MCF 10A (cell line): ENCODE measurements at places on chromosomes 1 and 21. TPM values are rescaled to one million over a fixed set of nuclear protein-coding genes. Genes with fewer than 3 reads are reported as not detected.

- DNase-seq: no peak
Measured at GRCh38 chr1:186143481-186143880, 231.6 kb downstream of the TPR start.

The DISP3 gene
- total RNA-seq: 0.09 and 0.17 TPM in 2 replicates

DNA sequence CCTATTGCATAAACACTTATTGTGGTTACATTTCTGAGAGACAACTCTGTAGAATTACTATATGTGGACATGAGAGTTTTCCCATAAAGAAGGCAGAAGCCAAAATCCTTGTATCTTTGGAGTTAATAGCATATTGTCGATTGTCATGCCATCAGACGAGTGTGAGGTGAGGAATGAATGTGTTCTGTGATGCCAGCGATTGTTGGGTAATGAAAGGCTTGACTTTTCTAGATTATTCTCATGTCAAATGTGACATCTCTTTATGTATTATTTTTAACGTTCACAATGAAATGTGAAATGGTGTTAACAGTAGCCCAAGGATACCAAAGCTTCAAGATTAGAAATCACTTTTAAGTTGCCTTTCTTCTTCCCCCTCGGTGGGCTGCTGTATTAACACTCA lies 84.9 kb downstream of the C1orf21 start:
- no peak for DNase-seq

GRCh38 chr21:25637851-25638659 lies 1.0 kb upstream of the JAM2 start:
- DNase-seq: no peak

- DNase-seq: no peak
Measured at GRCh38 chr1:214550857-214551435, 456 bp downstream of the PTPN14 start.

DNA sequence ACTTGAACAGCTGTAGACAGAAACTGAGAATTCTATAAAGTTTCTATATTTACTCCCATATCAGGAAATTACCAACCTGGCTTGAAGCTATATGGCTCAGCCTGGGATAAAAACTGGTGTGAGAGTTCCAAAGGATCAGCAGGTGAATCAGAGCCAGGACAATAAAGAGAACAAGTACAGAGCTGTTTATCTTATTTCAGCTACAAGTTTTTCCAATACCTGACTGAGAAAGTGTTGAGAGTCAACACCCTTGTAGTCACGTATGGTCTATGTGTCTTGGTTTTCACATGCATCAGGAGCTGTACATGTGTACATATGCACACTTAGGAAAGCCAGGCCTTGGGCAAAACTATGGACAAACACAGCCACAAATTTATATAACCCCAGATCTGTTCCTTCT lies 40.7 kb upstream of the CXADR start:
- DNase-seq: no peak

The FMO5 gene
- total RNA-seq: 0.72 and 0.86 TPM in 2 replicates

GRCh38 chr1:67522001-67522441 lies 91.8 kb upstream of the SERBP1 start:
- DNase-seq: peak; percentile 30

DNA sequence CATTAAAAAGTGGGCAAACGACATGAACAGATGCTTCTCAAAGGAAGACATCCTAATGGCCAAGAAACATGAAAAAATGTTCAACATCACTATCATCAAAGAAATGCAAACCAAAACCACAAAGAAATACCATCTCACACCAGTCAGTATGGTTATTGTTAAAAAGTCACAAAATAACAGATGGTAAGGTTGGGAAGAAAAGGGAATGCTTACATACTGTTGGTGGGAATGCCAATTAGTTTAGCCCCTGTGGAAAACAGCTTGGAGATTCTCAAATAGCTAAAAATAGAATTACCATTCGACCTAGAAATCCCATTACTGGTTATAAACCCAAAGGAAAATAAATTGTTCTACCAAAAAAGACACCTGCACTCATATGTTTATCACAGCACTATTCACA lies 369.4 kb downstream of the KCNH1 start:
- DNase-seq: no peak

DNA sequence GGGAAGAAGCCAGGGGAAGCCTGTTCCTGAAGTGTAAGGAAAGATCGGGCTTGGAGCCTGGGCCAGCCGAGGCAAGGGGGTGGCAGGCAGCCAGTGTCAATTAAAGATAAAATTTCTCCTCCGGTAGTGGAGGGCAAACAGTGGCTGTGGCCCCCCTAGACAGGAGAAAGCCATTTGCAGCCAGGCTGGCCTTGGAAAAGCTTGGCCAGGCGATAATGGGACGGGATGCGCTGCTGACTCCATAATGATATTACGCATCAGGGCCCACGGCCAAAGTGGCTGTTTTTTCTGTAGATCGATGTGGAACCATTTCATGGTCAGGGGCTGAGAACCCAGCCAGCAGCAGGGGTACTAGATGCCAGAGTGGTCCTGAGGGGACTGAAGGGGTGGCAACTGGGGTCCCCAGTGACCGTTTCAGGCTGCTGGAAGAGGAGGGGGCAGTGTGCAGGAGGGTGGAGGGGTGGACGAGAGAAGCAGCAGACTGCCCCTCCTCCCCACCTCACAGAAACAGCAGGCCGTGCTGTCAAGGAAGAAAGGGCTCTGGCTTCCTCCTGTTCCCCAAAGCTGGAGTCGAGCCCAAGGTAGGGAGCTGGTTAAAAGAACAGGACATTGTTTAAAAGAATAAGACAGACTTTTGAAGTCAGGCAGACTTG lies 25.2 kb downstream of the KCNC4 start:
- DNase-seq: no peak

The BLACAT1 gene
- total RNA-seq: 0.72 and 1.1 TPM in 2 replicates

GRCh38 chr21:15860541-15860940 lies 130.8 kb downstream of the USP25 start:
- no peak for DNase-seq

DNA sequence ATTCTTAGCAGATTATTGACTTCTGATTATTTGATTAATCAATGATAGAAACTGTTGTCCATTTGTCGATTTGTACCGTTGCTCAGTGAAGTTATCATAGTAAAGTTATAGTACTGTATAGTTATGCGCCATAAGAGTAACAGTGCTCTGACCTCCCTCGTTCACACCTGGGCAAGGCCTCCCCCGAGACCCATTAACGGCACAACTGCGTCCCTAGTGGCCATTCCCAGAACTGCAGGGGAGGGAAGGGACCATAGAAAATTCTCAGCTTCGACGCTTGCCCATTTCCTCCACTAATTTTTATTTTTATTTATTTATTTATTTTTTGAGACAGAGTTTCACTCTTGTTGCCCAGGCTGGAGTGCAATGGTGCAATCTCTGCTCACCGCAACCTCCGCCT lies 334.4 kb downstream of the DSCAM start:
- peak; percentile 18 for DNase-seq

The DNM3 gene
- total RNA-seq: 0.44 and 0.68 TPM in 2 replicates

- no peak for DNase-seq
Measured at GRCh38 chr1:200873116-200873670, 412 bp downstream of the GPR25 start.

The PADI4 gene
- 0.51 TPM in 1 of 2 replicates, not detected in the other for total RNA-seq

The PDPN gene
- 30.7 and 35.1 TPM in 2 replicates for total RNA-seq

GRCh38 chr1:232291261-232291660 lies 338.7 kb downstream of the SIPA1L2 start:
- DNase-seq: peak; percentile 80

The F5 gene
- total RNA-seq: 0.09 TPM in 1 of 2 replicates, not detected in the other

- no peak for DNase-seq
Measured at GRCh38 chr1:11058595-11059154, 1.1 kb downstream of the SRM start.

The KCND3 gene
- not detected in 2 replicates for total RNA-seq

DNA sequence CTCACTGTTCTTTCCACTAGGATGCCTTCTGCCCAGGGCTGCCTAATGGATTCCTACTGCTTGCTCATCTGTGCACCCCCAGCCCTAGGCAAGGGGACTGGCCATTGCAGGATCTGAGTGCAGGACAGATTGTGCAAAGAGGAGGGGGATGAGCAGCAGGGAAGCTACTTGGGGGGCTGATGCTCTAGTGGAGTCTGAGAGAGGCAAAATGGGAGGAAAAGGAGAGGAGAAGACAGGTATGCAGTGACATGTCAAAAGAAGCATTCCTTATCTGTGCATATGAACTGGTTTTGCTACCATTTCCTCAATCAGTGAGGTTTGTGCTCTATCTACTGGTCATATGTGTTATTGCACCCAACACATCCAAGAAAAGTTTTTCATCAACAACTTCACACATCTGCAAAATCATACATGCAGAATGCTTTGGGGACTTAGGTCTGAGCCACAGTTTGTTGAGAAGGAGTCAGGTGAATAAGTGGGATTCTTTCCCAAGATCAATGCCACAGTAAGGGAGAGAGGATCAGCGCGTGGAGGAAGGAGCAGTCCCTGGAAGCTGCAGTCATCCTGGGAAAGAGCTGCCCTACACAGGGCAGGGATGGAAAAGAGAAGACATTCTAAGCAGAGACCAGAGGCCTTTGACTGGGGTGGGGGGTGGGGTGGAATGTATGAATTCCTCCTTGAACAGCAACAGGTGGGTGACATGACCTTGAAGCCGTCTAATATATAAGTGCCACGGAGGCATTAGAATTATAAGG lies 14.4 kb downstream of the SLC5A9 start:
- DNase-seq: peak; percentile 43

DNA sequence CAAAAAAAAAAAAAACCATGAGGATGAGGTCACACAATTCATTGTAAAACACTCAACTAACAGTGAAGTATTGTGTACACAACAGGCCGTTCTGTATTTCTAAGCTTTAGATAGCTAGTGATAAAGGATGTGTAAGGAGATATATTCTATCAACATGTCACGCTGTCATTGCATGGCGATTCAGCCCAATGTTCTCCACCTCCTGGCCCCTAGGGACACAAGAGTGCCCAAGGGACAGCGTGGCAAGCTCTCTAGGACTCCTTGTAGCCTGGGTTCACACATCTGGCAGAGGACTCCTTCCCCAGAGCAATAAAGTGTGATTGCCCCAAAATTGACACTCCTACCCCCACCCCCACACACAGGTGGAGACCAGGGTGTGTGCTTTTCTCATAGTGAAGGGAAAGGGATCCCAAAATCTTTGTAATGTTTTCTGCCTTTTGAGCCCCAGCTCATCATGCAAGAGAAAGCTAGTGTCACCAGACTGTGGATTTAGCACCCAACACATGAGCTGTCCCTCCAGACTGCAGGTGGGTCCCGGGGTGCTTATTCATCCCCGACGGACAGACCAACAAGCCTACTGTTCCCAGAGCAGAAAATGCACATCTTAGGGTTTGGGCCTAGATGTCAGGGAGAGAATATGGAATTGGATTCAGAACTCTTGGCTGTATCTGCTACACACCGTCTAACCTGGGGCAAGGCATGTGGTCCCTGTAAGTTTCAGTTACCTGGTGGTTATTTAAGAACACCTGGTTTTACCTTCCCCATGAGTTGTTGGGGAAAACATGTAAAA lies 11.5 kb downstream of the TMPRSS3 start:
- no peak for DNase-seq

DNA sequence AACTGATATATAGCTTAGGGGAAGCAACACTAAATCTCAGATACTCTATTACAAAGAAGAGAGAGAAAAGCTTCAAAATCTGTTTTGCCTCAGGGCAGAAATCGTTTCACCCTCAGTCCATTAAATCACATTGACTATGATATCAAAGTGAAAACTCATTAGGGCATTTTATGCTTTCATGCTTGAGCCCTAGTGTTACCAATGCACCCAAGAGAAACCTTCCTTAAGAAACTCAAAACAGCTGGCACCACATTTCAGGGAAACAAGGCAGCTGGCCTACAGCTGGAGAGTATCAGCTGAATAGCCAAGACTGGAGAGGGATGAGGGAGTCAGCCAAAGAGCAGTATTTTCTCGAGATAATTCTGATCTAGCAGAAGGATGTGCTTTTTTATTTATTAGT lies 14.9 kb downstream of the COLGALT2 start:
- no peak for DNase-seq

DNA sequence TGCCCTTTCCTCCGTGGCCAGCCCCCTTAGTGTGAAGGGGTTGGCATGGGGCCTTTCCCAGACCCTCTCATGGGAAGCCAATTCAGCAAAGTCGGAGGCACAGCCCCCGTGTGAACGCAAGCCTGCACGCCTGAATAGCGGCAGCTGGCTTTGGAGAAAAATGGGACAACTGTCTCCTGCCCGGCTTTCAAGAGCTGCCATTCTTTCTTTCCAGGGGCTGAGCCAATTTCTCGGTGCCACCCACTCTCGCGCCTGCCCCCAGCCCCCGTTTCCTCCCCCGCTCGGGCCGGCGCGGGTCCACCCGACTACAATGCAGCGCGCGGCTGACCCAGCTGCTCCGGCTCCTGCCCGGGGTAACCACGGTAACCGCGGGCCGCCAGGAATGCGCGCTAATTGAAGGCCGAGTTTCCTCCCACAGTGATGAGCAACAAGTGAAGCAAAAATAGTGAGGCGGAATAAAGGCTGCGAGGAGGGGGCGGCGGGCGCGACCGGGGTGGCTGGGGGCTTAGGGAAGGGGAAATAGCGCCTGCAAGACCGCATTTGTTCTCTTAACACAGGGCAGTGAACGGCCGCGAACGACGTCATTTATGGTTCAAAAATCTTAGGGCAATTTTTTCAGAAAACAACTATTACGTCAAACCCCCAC lies 27.8 kb downstream of the ILDR2 start:
- no peak for DNase-seq

DNA sequence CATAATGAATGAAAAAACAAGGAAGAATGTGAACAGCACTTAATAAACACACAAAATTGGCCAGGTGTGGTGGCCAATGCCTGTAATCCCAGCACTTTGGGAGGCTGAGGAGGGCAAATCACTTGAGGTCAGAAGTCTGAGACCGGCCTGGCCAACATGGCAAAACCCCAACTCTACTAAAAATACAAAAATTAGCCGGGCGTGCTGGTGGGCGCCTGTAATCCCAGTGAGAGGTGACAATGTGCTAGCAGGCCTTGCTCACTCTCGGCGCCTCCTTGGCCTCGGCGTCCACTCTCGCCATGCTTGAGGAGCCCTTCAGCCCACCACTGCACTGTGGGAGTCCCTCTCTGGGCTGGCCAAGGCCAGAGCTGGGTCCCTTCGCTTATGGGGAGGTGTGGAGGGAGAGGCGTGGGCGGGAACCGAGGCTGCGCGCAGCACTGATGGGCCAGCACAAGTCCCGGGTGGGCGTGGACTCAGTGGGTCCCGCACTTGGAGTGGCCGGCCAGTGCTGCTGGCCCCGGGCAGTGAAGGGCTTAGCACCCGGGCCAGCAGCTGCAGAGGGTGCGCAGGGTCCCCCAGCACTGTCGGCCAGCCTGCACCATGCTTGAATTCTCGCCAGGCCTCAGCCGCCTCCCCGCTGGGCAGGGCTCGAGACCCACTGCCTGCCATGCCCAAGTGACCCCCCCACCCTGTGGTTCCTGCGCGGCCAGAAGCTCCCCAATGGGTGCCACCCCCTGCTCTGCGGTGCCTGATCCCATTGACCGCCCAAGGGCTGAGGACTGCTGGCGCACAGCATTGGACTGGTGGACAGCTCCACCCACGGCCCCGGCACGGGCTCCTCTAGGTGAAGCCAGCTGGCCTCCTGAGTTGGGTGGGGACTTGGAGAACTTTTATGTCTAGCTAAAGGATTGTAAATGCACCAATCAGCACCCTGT lies 30.6 kb upstream of the ATG4C start:
- no peak for DNase-seq

GRCh38 chr1:53071167-53071865 lies 9.3 kb downstream of the PODN start:
- DNase-seq: no peak

GRCh38 chr1:30598571-30599114 lies 124.7 kb downstream of the MATN1 start:
- no peak for DNase-seq

The NTRK1 gene
- total RNA-seq: 0.15 and 0.33 TPM in 2 replicates

The BARHL2 gene
- not detected in 2 replicates for total RNA-seq

GRCh38 chr1:208101661-208102431 lies 142.3 kb downstream of the PLXNA2 start:
- peak; percentile 99 for DNase-seq

- peak; percentile 13 for DNase-seq
Measured at GRCh38 chr1:66696771-66697170, 55.5 kb upstream of the DYNLT5 start.
